Stimulated activated CD4-positive, alpha-beta T cell treated with anti-CD3 and anti-CD28 coated beads, Interleukin-4, amount 100 ng/mL, for 24 hours (primary cell): ENCODE measurements at places on chromosomes 2 and 18.

DNA sequence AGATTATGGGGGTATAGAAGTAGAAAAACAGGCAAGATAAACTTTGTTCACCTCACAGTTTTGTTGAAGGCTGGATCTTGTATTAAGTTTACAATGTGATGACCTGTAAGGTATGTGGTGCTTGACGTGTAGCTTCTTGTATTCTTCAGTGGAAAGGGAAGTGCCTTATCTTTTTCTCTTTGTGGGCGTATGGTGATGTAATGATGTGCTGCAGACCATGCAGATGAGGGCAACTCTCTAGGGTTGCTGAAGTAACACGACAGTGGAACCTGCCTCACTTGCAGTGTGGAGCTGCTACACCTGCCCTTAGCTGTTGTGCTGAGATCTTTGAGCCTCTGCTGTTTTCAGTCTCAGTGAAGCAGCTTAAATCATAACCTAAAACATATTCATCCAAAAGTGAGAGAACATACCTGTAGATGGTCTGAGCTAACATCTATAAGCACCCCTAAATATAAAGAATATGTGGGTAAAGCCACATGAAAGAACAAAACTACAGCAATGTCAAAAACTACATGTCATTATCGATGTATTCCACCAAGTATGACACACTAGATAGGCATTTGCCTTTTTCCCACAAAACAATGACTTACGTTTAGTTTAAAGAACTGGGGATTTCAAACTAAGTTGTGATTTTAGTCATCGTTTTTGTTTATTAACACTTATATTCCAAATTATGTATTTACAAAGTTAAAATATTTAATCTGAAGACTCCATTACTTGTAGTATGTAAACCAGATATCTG is 1144.1 kb downstream of the CNTNAP5 start:
- DNase-seq: no peak

- DNase-seq: no peak
Measured at GRCh38 chr2:11101430-11101829, 53.8 kb upstream of the SLC66A3 start.

DNA sequence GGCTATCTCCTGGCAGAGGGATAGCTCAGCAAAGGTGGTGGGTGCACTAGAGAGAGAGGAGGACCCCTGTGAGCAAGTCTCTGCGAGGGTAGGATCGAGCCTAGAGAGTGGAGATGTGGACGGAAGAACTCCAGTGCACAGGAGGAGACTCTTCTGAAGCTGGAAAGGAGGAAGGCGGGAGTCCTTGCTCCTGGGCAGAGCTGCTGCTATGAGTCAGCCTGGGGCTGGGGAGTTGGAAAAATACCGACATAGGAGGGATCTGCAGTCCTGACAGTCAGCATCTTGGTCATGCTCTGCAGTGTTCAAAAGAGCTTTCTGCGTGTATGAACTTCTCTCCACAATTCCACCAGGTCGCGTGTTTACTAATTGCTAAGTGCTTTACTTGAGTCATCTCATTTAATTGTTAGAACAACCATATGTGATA is 233.8 kb downstream of the LDLRAD4 start:
- DNase-seq: no peak

DNA sequence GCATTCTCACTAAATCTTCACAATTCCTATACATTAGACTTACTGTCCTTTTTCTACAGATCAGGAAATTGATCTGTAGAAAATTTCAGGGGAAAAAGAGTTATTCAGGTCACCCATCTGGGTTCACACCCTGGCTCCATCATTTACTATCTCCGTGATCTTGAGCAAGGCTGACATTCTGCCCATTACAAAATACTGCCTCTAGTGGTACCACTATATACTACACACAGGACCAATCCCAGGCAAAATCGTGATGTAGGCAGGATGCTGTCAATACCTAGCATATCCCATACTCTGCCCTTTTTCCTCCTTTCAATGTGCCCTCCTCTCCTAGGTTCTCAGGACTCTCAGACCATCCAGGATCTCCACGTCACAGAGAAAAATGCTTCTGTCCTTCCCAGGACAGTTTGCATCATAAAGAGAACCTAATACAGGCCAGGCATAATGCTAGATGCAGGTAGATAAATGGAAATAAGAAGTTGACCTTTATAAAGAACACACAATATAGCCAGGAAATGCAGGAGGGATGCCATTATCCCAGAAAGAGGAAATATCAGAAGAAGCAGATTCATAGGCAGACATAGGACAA is 101.9 kb downstream of the CDH20 start:
- no peak for DNase-seq

DNA sequence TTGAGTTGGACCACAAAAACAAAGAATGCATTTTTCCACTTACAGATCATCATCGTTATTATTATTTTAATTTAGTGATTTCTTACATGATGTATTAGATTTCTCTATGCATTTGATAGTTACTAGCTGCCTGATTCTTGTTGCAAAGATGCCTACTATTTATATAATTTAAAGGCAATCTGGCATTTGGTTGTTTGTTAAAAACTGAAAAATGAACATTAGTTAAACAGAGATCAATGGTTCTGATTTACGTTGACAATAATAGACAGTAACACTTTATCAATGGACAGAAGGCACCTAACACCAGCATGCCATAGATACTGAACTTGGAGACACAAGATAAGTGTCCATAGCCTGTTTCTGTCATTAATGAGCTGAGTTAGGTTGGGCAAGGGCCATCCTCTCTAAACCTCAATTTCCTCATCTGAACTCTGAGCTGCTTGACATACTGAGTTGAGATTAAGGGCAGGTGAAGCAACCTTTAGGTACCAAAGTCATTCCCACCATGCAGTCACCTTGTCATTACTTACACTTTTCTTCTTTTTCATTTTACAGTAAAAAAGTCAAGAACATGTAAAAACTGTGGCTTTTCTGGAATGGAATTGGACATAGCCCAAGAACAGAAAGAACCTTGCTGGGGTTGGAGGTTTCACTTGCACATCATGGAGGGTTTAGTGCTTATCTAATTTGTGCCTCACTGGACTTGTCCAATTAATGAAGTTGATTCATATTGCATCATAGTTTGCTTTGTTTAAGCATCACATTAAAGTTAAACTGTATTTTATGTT is 3.1 kb downstream of the CCL20 start:
- DNase-seq: no peak

- DNase-seq: no peak
Measured at GRCh38 chr2:71552356-71552755, 99.0 kb downstream of the DYSF start.

DNA sequence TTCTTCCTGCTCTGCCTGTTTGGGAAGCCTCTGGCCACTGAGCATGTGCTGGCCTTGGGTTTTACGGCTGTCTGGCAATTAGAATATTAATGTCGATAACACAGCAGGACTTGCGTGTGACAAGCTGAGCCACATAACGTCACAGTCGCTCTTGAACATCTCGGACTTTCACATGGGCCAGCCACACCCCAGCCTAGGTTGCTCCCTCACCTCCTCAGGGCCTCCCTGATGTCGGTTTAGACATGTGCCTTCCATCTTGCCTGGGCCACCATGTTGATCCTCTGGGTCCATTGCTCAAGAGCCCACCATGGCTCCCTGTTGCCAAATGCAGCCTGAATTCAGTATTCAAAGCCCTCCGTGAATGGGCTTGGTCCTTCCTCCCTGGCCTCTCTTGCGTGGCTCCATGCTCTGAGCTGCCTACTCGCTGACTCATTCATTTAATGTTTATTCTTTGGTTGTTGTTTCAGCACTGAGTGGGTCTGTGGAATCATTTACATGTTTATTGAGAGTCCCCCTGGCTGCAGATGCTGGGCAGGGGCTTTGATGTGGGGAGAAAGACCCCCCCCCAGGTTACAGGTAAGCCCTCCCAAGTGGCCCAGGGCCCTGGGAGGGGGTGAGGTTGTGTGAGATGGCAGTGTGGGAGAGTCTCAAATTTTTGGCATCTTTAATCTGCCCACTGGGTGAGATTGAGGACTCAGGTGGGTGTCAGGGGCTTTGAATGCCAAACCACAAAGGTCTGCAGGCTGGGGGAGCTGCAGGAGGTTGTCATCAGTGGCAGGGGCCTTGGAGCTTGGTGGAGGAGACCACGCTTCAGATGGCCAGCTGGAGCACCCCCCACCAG is 62.0 kb downstream of the ODC1 start:
- DNase-seq: no peak

DNA sequence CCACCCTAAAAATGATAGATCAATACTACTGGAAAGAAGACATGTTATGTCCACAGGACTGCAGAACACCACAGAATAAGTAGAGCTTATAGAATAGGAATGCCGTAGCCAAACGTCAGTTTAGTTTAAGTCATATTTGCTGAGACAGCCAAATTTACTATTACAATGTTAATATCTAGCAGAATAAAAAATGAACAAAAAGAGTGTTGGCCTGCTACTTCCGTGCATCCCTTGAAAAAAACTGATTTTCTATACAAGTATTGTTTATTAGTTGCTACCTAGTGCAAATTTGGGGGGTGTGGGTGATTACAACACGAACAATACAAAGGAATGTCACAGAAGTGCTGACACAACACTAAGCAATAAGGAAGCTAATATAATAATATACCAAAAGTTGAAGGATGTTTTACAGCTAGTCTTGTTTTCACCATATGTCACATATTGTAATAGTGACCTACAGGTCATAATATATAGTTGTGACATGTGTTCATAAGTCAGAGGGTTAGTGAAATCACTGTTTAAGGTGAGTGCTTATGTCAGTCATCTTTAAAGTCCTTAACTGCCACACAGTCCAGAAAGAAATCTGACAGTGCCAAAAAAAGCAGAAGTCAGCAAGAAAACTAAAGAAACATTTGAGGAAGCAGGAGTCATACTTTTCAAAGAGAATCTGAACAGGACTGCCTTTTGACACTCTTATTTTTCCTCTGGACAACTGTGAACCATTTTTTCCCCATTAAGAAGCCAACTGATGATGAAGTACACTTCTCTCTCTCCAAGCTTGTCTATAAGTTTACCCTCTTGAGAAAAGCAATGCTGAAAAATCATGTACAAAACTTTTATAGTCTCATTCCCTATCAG is 376.4 kb downstream of the ZEB2 start:
- DNase-seq: no peak

DNA sequence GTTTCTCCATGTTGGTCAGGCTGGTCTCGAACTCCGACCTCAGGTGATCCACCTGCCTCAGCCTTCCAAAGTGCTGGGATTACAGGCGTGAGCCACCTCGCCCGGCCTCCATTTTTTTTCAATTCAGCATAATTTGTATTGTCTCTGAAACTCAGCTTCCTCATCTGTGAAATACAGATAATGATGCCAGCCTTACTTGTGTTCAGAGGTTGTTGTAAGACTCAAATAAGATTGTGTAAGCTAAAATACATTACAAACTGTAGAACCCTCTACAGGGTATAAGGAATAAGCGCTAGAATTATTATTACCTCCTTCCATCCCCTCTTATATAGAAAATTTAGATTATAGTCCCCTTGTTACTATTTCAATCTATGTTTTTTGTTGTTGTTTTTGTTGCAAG is 24.8 kb upstream of the STARD7 start:
- DNase-seq: no peak

DNA sequence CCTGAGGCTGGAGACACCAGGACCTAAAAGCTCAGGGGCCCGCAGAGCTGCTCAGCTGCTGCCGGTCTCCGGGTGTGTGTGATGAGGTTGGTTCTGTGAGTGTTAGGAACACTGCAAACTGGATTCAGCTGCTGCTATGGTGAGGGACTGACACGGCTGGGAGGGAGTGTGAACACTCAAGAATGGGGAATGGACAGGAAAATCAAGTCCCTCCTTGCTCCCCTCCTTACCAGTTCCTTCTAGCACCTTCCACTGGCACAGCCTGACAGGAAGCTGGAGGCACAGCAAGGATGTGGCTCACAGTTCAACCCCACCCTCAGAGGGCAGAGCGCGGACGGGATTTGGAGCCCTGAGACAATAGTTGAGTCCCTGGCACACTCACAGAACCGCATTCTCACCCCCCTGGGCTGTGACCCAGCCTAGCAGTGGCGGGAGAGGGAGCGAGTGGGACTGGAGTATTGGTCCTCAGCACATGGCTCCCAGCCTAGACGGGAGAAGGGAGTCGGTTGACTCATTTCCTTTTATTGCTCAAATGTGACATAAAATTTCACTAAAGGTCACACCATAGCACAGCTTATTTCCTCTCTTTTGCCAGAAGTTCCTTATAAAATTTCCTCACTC is 42.5 kb downstream of the LRRC30 start:
- DNase-seq: no peak

DNA sequence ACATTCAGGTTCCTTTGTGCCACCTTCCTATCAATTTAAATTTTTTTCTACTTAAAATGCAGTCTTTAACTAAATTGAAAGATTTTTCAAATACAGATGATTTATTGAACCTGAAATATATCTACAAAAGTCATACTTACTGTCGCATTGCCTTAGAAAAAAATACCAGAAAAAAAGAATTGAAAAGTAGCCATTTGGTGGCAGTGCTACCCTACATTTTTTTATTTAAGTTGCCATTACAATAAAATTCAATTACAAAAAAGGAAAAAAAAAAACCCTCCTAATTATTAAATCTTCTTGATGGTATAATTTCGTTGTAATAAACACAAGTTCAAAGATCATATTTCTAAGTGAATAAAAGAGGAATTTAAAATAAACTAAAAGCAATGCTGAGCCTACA is 43.4 kb downstream of the DSC3 start:
- DNase-seq: no peak

DNA sequence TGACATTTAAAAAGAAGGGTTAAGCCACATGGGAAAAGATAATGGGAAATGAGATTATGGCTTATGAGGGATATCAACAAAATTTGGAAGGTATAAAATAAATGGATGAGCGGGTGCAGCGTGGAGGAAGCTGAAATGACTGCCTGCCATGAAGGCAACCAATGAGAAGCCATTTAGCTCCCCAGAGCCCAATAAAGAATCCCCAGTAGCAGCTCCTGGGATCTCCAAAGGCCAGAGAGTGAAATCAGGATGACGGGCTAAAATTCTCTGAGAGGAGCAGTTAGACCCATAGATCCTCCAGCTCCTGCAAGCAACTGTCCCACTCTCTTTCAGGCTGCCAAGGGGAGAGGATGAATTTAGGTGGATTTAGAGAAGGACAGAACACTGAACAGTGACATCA is 12.9 kb upstream of the MAPRE3 start:
- no peak for DNase-seq

- no peak for DNase-seq
Measured at GRCh38 chr2:208183526-208183925, 6.3 kb downstream of the C2orf80 start.

DNA sequence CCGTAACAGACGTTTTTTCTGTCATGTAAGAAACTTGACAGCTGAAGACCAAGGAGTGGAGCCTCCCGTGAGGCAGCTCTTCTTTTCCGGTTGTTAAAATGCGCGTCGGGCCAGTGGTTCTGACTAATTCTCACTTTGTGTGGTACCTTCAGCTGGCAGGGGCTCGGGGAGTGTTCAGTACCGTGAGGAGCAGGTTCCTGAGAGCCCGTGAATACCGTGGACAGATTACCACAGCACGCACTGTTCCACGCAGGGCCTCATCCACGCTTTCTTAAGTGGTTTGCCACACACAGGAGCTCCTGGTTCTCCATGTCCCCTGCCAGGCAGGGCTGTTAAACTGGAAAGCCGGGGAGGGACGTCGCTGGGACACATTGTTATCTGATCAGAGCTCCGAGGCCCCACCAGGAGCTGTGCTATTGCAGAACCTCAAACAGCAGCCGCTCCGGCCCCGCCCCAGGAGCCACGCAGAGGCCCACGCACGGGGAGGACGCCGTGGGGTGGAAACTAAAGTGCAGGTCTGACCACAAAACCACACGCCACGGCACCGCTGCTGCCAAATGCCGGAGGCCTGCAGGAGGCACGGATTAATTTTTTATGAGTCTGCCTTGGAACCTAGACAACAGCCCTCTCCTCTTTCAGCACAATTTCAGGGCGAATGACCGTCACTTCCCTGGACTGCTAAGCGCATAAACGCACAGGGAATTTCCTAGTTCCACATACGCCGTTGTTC is 43.3 kb downstream of the NFATC1 start:
- peak; percentile 42 for DNase-seq
